ENCODE measurements at places on chromosomes 11 and 22.

- no peak for DNase-seq
Measured at GRCh38 chr11:20536784-20537183, 62.6 kb upstream of the SLC6A5 start.

GRCh38 chr11:128351168-128351567 is 236.2 kb downstream of the ETS1 start:
- no peak for DNase-seq

GRCh38 chr22:17097062-17097461 is 12.3 kb downstream of the IL17RA start:
- DNase-seq = no peak

DNA sequence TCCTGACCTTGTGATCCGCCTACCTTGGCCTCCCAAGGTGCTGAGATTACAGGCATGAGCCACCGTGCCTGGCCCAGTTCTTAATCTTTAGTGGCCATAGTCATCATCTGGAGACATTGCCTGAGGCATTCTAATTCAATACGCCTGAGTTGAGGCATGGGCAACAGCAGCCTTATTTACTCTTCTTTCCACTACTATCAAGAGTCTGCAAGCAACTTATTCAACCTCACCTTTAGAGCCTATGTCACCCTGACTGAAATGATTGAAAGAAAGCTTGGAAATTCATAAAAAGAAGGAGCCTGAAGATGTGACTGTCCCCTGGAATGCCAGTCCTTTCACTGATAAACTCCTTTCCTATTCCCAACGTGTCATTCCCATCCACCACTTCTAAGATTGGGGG is 15.8 kb upstream of the PAFAH1B2 start:
- DNase-seq = no peak

DNA sequence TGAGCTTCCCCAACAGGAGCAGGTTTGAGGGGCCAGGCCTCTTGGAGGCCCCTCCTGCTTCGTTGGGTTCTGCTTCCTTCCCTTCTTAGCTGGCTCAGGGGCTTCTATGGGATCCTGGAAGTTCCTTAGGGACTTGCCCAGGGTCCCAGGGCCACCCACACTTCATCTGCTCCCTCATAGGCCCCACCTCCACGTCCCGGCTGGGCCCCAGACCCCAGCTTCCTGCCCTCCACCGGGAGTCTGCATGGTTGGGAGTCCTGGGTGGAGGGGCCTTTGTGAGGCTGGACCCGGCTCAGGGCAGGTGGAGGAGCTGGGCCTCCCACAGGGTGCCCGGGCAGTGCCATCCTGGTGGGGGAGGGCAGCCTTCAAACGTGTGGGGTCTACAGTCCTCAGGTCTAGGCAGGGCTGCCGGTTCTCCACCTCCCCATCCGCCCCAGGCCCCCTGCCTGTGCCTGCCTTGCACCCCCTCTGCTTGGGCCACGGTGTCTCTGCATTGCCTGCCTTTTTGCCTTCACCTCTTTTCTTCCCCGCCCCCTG is 11.6 kb downstream of the OTUB1 start:
- DNase-seq = no peak

- DNase-seq = no peak
Measured at GRCh38 chr11:104668797-104669463, 229.3 kb downstream of the CASP12 start.

GRCh38 chr11:111531136-111531535 is 9.4 kb upstream of the LAYN start:
- no peak for DNase-seq

- DNase-seq = no peak
Measured at GRCh38 chr11:105152021-105152512, 12.5 kb upstream of the CARD18 start.

GRCh38 chr11:27858866-27859265 is 158.6 kb upstream of the BDNF start:
- DNase-seq = no peak

DNA sequence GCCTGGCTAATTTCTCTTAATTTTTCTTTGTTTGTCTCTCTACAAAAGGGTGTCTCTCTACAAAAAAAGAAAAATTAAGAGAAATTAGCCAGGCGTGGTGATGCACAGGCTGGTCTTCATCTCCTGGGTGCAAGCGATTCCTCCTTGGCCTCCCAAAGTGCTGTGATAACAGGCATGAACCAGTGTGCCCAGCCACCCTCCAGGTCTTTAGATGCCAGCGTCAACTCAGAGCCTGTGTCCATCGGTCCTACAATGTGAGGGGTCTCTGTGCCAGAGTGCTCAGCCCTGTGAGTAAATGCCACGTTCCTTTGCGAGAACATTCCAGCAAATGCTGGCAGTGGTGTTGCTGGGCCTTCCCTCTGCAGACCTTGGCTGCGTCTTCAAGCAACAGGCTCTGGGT is 62.7 kb downstream of the IGF2 start:
- DNase-seq = no peak
